ENCODE measurements at places on chromosomes 4 and X.

GRCh38 chrX:119381349-119381944 lies 17.7 kb upstream of the SLC25A43 start:
- DNase-seq, result no peak

- no peak for DNase-seq
Observed at GRCh38 chr4:183631577-183632198, 27.3 kb downstream of the RWDD4 start.

- DNase-seq, result no peak
Observed at GRCh38 chr4:121226362-121226761, 62.2 kb upstream of the TNIP3 start.

GRCh38 chrX:123339221-123339905 lies 155.3 kb downstream of the GRIA3 start:
- no peak for DNase-seq

GRCh38 chr4:152581536-152582160 lies 45.8 kb upstream of the FBXW7 start:
- no peak for DNase-seq

Data from stimulated activated CD8-positive, alpha-beta memory T cell treated with anti-CD3 and anti-CD28 coated beads, Interleukin-7, amount 100 ng/mL, for 1 hour (primary cell).